ENCODE measurements at places on chromosomes 11 and 22.

DNA sequence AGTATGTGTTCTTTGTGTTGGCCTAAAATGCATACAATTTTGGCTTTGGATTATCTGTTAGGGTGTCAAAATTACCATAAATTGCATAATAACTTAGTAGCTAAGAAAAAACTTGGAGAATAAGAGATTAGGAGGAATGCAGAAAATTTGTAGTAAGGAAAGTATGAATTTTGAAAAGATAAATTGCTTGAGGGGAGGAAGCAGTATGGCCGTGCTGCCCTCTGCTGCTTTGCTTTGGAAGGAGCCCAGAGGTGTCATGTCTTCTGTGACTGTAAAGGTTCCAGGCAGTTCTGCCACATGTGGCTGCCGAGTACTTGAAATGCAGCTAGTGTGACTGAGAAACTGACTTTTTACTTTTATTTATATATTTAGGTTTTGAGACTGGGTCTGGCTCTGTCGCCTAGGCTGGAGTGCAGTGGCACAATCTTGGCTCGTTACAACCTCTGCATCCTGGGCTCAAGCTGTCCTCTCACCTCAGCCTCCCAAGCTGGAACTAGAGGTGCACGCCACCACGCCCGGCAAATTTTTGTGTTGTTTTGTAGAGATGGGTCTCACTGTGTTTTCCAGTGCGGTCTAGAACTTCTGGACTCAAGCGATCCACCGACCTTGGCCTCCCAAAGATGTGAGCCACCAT is 1.8 kb downstream of the ADSL start:
- DNase-seq: no peak

DNA sequence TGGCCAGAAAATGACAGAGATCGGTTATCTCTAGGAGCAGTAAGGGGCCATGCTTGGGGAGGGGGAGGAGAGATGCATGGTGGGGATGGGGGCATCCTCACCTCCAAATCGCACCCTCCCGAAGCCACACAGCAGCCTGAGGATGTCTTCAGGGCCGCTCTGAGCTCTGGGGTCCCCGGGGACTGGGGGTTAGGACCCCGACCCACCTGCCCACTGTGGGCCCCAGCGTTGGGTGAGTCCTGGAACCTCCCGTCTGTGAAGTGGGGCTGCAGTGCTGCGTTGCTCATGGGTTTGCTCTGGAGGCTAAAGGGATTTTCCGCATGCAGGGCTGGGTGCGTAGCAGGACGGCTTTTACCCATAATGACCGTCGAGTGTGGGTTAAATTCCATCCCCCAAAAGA is 1046.3 kb downstream of the BRD1 start:
- DNase-seq: no peak

DNA sequence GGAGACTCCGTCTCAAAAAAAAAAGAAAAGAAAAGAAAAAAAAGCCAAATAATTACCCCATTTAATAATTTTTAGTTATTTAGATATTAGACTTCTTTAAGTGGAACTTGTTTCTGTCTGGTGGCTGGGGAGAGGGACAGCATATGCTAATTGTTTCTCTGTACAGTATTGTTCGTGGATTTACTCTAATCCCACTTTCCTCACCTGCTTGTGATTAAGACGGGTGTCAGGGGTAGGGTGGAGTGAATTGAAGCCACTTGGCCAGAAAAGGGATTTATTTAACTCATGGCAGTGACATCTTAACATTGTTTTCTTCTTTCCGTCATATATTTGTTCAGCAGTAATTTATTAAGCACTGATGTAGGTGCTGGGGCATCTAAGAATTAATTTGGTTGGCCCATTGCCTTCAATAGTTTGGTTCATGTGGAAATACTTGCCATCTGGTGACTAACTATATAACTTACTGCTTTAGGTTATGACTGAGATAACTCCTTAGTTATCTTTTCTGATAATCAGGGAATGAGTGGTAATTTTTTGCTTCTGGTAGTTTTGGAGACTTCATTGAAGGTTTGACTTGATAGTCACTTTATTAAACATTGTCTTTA is 4.6 kb downstream of the TNRC6B start:
- DNase-seq: no peak

DNA sequence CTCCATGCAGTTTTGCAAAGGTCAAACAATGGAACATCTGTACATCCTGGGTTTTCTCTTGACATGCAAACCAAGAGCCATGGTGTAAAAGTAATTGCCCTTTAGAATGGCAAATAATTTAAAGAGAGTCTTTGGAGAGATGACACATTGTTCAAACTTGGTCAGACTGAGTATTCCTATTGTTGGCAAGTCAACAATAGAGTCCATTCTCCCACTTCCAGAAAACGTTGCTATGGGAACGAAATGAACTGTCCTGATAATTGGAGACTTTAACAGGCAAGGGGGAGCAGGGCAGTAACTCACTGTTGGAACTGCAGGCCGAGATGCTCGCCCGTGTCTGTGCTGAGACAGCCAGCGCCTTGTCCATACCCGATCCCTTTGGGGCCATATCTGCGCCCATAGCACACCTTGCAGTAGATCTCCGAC is 13.9 kb downstream of the CSRP3 start:
- no peak for DNase-seq

DNA sequence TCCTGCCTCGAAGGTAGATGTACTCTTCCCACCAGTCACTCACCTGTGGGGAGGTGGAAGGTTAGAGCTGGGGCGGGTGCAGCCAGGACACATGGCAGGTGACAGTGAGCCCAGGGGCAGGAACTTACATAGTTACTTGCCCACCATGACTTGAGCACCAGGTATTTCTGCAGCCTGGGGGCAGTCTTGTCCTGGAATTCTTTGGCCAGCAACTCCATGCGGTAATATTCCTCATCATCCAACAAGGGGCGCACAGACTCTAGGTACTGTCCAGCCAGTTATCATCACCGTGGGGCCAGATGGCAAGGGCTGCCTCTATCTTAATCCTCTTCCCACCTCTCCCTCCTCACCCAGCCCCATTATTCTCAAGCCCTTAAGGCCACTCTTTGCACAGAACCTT is 2.2 kb downstream of the CPT1B start:
- no peak for DNase-seq

GRCh38 chr11:132718711-132719671 is 813.3 kb downstream of the OPCML start:
- DNase-seq: no peak

GRCh38 chr22:17703811-17704210 is 65.3 kb downstream of the BCL2L13 start:
- DNase-seq: no peak

DNA sequence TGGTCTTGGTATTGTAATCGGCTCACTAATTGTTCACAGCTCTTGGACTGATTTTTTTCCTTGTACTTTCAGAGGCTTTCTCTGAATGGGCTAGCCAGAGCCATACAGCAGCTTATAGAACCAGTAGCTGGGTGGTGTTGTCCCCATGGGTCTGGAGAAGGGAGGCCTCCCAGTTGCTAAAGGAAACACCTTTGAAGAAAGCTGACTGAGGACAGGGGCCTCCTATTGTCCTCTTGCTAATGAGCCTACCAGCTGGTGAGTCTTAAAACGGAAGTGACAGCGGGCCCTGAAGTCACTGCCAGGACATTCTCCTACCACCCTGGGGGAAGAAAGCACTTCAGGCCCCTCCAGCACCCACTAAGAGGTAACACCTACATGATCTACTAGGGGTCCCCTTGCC is 9.9 kb downstream of the FADS3 start:
- no peak for DNase-seq

GRCh38 chr11:59172345-59173079 is 580 bp downstream of the DTX4 start:
- DNase-seq: no peak

- no peak for DNase-seq
These were observed 8.2 kb upstream of the NAP1L4 start for GRCh38 chr11:3000032-3000961.

- DNase-seq: no peak
These were observed 4.4 kb upstream of the DENND5A start for GRCh38 chr11:9269492-9270013.

DNA sequence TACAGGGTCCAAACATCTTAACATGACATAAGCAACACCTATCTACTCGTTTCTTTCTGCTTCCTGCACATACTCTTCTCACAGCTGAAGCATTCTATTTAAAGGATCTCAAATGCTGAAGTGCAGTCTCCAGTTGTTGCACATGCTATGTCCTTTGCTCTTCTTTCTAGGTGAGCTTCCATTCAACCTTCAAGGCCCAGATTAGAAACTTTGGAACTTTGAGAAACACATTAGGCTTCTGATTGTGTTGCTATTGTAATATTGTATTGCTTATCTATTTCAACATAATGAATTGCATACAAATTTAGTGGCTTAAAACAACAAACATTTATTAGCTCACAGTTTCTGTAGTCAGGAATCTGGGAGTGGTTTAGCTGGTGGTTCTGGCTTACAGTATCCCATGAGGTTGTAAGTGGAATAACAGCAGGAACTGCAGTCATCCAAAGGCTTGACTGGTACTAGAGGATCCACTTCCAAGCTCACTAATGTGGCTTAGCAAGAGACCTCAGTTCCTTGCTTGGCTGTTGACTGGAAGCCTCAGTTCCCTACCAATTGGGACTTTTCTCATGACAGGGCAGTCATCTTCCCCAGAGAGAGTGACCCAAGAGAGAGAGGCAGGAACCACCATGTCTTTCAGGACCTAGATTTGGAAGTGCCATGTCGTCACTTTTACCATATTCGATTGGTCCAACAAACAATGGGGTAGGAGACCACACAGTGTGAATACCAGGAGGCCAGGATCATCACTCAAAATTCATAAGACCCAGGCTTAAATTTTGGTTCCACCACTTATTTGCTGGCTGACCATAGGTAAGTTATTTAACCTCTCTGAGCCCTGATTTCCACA is 27.2 kb upstream of the RASSF10 start:
- DNase-seq: no peak

GRCh38 chr22:39728236-39728860 is 157.8 kb downstream of the CACNA1I start:
- no peak for DNase-seq

DNA sequence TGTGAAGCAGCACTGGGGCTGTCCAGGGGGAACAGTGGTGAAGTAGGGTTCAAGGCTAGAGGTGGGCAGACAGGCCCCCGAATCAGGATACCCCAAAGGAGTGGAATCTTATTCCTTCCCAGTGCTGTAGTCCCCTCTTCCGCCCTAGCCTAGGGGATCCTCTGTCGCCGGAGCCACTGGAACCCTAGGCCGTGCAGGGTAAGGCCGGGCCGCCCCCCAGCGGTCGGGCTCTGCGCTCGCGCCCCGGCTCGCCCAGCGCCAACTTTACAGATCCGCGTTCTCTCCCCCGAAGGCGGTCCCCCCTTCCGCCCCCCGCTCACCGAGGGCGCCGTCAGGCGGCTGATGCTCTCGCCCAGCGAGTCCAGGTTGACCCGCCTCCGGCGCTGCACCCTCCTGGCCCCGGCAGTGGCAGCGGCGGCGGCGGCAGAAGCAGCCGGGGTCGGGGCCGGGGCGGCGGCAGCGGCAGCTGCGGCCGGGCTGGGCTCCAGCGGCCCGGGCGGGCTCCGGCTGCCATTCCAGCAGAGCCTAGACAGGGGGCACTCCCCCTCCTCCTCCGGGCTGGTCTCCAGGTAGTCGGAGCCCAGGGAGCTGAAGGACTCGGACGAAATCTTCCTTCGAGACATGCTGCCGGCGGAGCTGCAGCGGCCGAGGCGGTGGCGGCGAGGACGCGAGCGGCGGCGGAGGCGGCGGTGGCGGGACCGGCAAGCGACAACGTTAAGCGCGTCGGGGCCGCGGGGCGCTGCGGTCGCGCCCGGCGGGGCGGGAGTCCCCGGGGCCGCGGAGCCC is 650 bp downstream of the GUCY1A2 start:
- no peak for DNase-seq

- no peak for DNase-seq
These were observed 114.1 kb upstream of the SESN3 start for GRCh38 chr11:95344932-95345642.

DNA sequence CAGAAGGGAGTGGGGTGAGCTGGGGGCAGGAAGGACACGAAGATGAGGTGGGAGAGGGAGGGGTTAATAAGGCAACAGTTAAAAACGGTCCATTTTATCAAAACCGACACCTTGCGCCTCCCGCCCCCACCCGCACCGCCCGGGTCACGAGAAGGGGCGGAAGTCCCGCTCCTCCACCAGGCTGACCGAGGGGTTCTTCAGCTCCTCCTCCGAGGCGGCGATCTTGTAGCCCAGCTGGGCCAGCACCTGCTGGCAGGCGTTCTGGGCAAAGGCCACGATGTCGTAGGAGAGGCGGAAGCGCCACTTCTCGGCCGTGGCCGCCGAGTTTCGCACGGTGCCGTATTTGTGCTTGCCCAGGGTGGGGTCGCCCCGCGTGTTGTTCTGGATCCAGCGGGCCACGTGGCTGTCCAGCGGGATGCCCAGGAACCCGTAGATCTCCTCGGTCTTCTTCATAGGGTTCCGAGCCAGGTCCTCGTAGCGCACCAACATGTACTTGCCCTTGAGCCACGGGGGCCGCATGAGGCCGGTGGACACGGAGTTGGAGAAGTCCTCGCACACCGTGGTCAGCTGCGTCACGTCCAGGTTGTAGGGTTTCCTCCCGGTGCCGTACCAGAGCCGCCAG is 15.8 kb downstream of the CHST1 start:
- DNase-seq: no peak

DNA sequence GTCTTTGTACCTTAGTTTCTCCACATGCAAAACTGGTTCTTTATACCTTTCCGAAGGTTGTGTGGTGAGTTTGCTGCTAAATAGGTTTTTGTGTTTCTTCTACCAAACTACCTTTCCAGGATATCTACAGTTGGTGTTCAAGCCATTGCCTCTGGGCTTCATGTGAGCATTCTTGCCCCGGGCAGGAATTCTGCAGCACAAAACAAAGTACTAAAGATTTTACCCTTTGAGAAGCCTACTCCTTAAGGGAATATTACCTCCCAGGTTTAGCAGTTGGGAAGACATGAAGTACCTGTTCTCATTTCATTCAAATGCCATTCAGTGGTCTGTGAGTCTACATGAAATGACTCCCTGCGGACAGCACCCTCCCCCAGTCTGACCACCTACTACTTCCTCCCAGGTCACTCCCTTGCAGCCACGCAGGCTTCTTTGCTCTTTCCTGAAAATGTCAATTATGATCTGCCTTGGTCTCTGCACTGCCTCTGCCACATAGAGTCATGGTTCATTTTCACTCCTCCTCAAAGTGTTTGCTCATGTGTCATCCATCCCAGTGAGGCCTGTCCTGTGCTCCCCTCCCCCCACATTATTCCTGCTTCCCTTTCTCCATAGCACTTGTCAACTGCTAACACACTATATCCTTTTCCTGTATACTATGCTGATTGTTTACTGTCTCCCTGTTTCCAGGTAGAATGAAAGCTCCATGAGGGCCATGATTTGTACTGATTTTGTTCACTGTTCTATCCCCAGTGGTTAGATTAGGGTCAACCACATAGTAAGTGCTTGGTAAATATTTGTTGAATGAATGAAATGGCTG is 36.9 kb downstream of the PACS1 start:
- no peak for DNase-seq

GRCh38 chr11:37532271-37532670 is 934.2 kb upstream of the RAG2 start:
- DNase-seq: no peak

GRCh38 chr11:17075506-17075905 is 2.0 kb downstream of the RPS13 start:
- DNase-seq: no peak

- no peak for DNase-seq
These were observed 2.7 kb upstream of the GAB2 start for GRCh38 chr11:78420255-78420764.

GRCh38 chr11:124759266-124760204 is 2.6 kb downstream of the ESAM start:
- DNase-seq: no peak

- DNase-seq: no peak
These were observed 3.0 kb downstream of the MAFF start for GRCh38 chr22:38204784-38205183.

- no peak for DNase-seq
These were observed 309.7 kb downstream of the TMEM135 start for GRCh38 chr11:87347441-87347840.
